Activated T-cell treated with anti-CD3 and anti-CD28 coated beads, Interleukin-2, amount 50 U/mL, for 72 hours (primary cell): ENCODE measurements at places on chromosomes 7 and 10. TPM values are rescaled to one million over a fixed set of nuclear protein-coding genes. Genes with fewer than 3 reads are reported as not detected.
A peak's percentile ranks its signal among the peaks of the same experiment; 100 is the strongest.

DNA sequence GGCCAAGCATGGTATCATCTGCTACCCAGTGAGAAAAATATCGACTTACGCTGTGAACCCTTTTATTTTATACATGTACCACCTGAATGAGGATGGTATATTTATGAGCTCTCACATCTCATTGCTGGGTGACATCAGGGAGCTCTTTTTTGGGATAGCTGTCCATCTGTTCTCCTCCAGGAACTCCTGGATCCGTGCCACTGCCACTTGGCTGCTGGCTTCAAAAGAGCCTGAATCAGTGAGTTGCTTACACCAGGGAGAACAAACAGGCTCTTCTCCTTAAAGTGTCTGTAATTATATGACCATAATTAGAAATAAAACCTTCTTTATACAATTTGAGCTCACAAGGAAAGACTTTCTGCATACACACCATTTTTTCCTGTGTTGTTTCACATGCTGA, 106.2 kb downstream of the KAT6B start:
- H3K27me3 ChIP-seq: no peaks in the 10 kb centered on the region
- no peak overlapping the region for H3K27ac ChIP-seq
- peaks cover 2% of the 10 kb centered on the region for H3K36me3 ChIP-seq
- no peak overlapping the region for H3K4me3 ChIP-seq

The MUC12 gene
- not detected for total RNA-seq

- H3K4me3 ChIP-seq: no peak overlapping the region
- H3K4me1 ChIP-seq: peaks cover 11% of the 10 kb centered on the region
- H3K27me3 ChIP-seq: no peaks in the 10 kb centered on the region
- no peak overlapping the region for H3K27ac ChIP-seq
Measured at GRCh38 chr7:16743236-16743635, 10.3 kb upstream of the TSPAN13 start.

The ITGA8 gene
- total RNA-seq: not detected

DNA sequence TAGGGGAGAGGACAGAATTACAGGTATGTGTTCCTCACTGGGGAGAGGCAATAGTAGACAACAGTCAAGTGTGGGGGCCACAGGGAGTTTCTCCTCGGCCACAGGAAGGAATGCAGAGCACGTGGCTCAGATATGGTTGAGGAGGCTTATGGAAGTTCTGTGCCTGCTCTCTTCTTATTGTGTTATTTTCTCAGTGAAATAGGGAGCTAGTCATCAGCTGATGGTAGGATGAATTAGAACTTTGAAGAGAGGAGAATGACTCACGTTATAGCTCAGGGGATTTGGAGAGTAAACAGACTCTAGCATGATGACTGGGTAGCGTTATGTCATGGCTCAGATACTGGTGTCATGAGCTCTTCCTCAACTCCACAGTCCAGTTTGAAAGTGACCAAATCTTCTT, 308.3 kb upstream of the IGFBP3 start:
- H3K4me3 ChIP-seq: no peak overlapping the region
- H3K27ac ChIP-seq: no peak overlapping the region
- no peak for DNase-seq
- no peaks in the 10 kb centered on the region for H3K36me3 ChIP-seq
- H3K4me1 ChIP-seq: no peaks in the 10 kb centered on the region

DNA sequence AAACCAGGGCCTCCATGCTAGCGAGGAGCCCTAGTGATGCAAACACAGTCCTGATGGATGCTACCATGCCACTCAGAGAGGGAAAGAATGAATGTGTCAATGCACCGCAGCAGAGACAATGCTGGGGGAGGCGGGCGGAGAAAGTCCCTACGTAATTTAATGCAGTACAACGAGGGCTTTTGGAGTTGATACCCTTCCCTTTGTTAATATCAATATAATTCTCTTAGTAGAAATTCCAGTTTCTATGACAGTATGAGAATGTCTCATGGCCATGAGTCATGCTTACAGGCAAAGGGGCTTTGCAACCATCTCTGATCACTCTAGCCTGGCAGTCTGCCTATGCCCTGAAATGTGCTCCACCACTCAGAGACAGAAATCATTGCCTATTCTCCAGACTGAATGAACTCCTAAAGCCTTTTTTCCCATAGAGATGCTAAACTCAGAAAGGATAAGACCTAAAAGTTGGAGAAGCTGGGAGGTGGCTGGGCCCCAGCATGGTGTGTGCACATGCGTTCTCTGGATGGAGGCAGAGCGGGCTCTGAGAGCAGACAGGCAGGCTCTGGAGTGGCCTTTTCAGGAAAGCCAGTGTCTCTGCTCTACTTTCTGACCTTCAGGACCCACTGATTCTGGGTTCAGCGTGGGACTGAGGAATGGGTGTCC, 20.3 kb upstream of the GIMAP2 start:
- peaks cover 91% of the 10 kb centered on the region for H3K4me1 ChIP-seq
- peak overlapping the region; percentile 96 for H3K27ac ChIP-seq
- DNase-seq: peak; percentile 63
- peak overlapping the region; percentile 69 for H3K4me3 ChIP-seq
- H3K36me3 ChIP-seq: peaks cover 15% of the 10 kb centered on the region

DNA sequence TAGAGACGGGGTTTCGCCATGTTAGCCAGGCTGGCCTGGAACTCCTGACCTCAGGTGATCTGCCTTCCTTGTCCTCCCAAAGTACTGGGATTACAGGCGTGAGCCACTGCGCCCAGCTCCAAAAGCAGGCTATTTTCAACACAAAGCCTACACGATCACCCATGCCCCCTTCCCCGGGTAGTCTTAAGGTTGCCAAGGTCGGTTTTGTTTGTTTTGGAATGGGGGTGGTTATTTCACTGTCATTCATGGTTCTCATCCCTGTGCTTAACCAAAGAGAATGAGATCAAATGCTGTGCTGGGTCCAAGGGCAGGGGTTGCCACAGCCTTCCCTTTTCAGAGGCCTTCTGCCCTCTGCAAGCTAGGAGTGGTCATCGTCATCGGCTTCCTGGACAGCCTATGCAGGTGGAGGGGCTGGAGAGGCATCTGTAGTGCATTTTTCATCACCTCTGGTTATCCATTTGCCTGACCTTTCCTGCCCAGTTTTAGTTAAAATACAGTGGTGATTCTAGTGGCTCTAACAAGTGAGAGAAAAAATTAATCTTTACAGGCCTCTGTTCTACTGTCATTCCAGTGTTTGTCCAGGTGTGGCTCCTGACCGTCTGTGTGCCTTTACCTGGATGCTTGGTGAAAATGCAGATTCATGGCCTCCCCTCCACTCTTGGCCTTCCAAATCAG, 11.4 kb downstream of the BLVRA start:
- H3K4me1 ChIP-seq: peaks cover 23% of the 10 kb centered on the region
- peaks cover 1% of the 10 kb centered on the region for H3K36me3 ChIP-seq
- no peak overlapping the region for H3K27ac ChIP-seq
- no peak for DNase-seq
- no peak overlapping the region for H3K4me3 ChIP-seq

- H3K4me3 ChIP-seq: no peak overlapping the region
- H3K27me3 ChIP-seq: peaks cover 5% of the 10 kb centered on the region
- H3K4me1 ChIP-seq: no peaks in the 10 kb centered on the region
- no peak for DNase-seq
- no peaks in the 10 kb centered on the region for H3K36me3 ChIP-seq
Measured at GRCh38 chr10:28823501-28824075, 146.3 kb downstream of the BAMBI start.

DNA sequence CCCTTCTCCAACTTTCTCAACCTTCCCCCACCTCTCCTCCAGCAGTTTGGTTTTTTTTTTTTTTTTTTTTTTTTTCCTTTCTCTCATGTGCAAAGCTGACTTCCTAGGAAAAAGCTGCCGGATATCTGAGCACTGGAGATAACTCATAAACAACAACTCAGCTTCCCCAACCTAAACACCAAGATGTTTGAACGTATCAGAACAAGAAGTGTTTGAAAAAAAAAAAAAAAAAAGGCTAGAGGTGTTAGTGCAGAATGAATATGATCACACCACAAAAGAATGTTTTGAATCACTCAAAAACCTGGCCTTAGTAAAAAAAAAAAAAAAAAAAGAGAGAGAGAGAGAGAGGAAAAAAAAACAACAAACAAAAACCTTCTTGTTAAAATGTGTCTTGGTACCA, 11.2 kb downstream of the GATA3 start:
- H3K27me3 ChIP-seq: no peaks in the 10 kb centered on the region
- H3K4me1 ChIP-seq: peaks cover 98% of the 10 kb centered on the region
- DNase-seq: no peak
- peak overlapping the region; percentile 75 for H3K4me3 ChIP-seq

The FAM149B1 gene
- total RNA-seq: 13.9 TPM

The AKR1C1 gene
- 0.60 TPM for total RNA-seq

GRCh38 chr10:117004227-117005025, 561 bp downstream of the SHTN1 start:
- no peaks in the 10 kb centered on the region for H3K36me3 ChIP-seq
- peaks cover 42% of the 10 kb centered on the region for H3K27me3 ChIP-seq
- no peak for DNase-seq
- no peaks in the 10 kb centered on the region for H3K4me1 ChIP-seq
- H3K27ac ChIP-seq: no peak overlapping the region

GRCh38 chr7:85160223-85160622, 26.6 kb downstream of the SEMA3D start:
- DNase-seq: peak; percentile 37
- H3K27me3 ChIP-seq: no peaks in the 10 kb centered on the region
- peak overlapping the region; percentile 90 for H3K27ac ChIP-seq
- H3K36me3 ChIP-seq: peaks cover 8% of the 10 kb centered on the region

- DNase-seq: no peak
- peaks cover 50% of the 10 kb centered on the region for H3K27me3 ChIP-seq
- peaks cover 51% of the 10 kb centered on the region for H3K4me1 ChIP-seq
- H3K4me3 ChIP-seq: no peak overlapping the region
Measured at GRCh38 chr7:108421720-108422331, 34.4 kb downstream of the NRCAM start.

- no peak for DNase-seq
- H3K4me3 ChIP-seq: no peak overlapping the region
- no peaks in the 10 kb centered on the region for H3K27me3 ChIP-seq
- no peak overlapping the region for H3K27ac ChIP-seq
- H3K4me1 ChIP-seq: no peaks in the 10 kb centered on the region
- H3K36me3 ChIP-seq: no peaks in the 10 kb centered on the region
Measured at GRCh38 chr7:109259151-109259550, 689.5 kb downstream of the DNAJB9 start.

DNA sequence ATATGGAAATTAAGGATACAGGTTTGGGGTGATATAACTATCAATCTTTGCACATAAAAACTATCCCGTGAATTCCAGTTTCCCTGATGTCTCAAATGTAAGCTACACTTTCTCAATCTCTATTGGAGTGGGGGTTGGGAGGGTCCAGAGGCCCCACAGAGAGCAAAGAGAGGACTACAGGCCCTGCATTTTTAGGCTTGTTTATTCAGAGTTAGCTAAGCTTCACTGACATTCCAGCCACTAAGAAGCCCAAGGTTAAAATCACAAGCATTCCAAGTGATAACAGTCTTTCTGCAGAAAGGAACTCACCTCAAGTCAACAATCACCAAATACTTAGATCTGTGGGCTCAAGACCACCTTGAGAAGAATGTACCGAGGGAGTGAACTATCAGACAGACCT, 31.6 kb upstream of the LAMB1 start:
- no peaks in the 10 kb centered on the region for H3K4me1 ChIP-seq
- H3K27ac ChIP-seq: no peak overlapping the region
- H3K36me3 ChIP-seq: no peaks in the 10 kb centered on the region
- no peak overlapping the region for H3K4me3 ChIP-seq
- no peak for DNase-seq

DNA sequence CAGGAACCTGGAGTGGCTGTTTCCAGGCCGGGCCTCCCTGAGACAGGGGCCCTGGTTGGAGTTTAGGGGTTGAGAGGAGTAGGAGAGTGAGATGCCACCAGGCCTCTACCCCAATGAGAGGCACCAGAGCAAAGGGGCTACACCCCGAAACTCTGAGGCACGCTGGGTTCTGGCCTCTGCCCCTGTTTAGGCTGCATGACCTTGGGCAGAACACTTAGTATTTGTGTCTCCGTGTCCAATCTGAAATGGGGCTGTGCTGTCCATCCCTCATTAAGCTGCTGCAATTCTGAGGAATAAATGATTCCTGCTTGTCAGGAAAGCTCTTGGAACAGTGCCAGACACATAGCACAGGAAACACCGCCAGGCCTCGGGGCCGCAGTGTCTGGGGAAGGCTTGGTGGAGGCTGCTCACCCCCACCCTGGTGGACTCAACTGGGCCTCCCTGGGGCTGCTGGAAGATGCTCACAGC, 40.5 kb upstream of the SAMD8 start:
- H3K4me3 ChIP-seq: no peak overlapping the region
- H3K36me3 ChIP-seq: no peaks in the 10 kb centered on the region
- no peaks in the 10 kb centered on the region for H3K27me3 ChIP-seq
- no peak overlapping the region for H3K27ac ChIP-seq

GRCh38 chr10:6292741-6293151, 90.0 kb downstream of the PFKFB3 start:
- DNase-seq: no peak
- H3K36me3 ChIP-seq: peaks cover 29% of the 10 kb centered on the region
- peak overlapping the region; percentile 60 for H3K4me3 ChIP-seq
- peaks cover 66% of the 10 kb centered on the region for H3K4me1 ChIP-seq
- peak overlapping the region; percentile 86 for H3K27ac ChIP-seq

The CASD1 gene
- total RNA-seq: 15.8 TPM

DNA sequence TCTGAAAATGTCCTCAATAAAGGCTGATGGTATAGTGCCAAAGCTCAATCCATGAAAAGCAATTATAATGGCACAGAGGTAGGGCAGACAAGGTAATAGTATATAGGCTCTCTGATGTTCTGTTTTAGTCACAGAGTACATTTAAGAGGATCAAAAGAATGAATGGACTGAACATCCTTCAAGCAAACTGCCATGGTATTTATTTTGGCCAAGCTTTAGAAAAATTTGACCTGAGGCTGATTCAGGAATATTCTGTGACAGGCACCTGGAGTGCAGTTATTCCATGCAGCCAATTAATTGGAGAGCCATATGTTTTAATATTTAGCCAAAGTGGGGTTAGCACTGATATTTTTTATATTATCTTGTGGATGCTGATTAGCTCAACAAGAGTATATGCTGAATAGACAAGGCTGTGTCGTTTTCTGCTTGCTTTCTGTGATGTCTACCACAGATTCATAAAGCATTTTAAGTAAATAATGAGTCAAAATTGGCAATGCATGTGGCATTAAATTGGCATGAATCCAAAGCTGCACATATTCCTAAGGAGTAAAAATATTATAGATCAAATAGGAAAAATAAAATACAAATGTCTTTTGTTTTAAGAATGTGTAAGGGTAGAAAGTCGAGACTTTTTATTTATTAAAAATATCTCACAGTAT, 177.4 kb downstream of the PCLO start:
- DNase-seq: no peak
- no peak overlapping the region for H3K27ac ChIP-seq
- H3K27me3 ChIP-seq: no peaks in the 10 kb centered on the region
- no peak overlapping the region for H3K4me3 ChIP-seq
- no peaks in the 10 kb centered on the region for H3K4me1 ChIP-seq

GRCh38 chr7:17497136-17497535, 198.7 kb downstream of the AHR start:
- no peak overlapping the region for H3K27ac ChIP-seq
- no peaks in the 10 kb centered on the region for H3K27me3 ChIP-seq
- H3K4me3 ChIP-seq: no peak overlapping the region
- no peaks in the 10 kb centered on the region for H3K36me3 ChIP-seq
